ENCODE measurements at places on chromosomes 16 and 17.

DNA sequence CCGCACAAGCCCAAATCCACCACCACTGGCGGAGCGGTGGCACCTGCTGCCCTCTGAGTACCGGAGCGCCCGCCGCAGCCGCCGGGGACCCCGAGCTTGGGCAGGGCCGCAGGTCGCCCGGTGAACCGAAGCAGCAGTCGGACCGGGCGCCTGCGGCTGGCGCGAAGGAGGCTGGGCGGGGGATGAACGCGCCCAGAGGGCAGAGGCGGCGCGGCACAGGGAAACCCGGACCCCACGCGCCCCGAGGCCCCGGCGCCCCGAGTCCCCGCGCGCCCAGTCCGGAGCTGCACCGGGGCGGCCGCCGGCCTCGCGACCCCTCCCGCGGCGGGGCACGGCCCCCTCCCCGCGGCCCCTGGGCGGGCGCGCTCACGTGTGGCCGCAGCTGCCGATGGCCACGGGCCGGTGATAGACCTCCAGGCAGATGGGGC lies 393 bp downstream of the RNF166 start:
- no peak for DNase-seq
- peaks cover 5% of the 10 kb centered on the region for H3K36me3 ChIP-seq
- no peaks in the 10 kb centered on the region for H3K27me3 ChIP-seq
- peaks cover 48% of the 10 kb centered on the region for H3K4me1 ChIP-seq
- H3K4me3 ChIP-seq = peak overlapping the region; percentile 97

DNA sequence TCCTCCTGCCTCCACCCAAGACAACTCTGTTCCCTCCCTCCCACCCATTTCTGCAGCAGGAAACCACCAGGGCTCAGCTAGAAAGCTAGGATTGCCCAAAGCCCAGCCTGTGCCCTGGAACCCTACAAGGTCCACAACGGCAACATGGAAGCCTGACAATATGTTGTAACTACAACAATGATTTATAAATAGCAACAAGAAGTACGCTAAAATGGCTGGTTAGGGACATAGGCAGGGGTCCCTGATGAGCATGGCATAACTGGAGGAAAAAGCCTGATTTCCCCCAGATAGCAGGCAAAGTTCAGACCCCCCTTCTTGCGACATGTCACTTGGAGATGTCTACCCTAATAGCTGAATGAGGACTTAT lies 6.6 kb downstream of the ST3GAL2 start:
- no peaks in the 10 kb centered on the region for H3K27me3 ChIP-seq
- peaks cover 3% of the 10 kb centered on the region for H3K36me3 ChIP-seq
- H3K4me3 ChIP-seq = no peak overlapping the region
- peaks cover 45% of the 10 kb centered on the region for H3K4me1 ChIP-seq
- H3K27ac ChIP-seq = no peak overlapping the region

GRCh38 chr16:53449816-53450517 lies 15.7 kb downstream of the RBL2 start:
- H3K4me1 ChIP-seq = peaks cover 42% of the 10 kb centered on the region
- H3K4me3 ChIP-seq = peak overlapping the region; percentile 72
- DNase-seq = no peak
- peak overlapping the region; percentile 80 for H3K27ac ChIP-seq
- no peaks in the 10 kb centered on the region for H3K27me3 ChIP-seq

GRCh38 chr17:44708401-44709263 lies at the start of gene DBF4B:
DBF4B (plus strand) TSS chr17:44708665; CDS start chr17:44708821, 156 bp downstream.
- peaks cover 2% of the 10 kb centered on the region for H3K4me1 ChIP-seq
- DNase-seq = peak; percentile 60
- H3K4me3 ChIP-seq = no peak within 1 kb of the TSS
- H3K27me3 ChIP-seq = peaks cover 10% of the 10 kb centered on the region
- H3K27ac ChIP-seq = no peak within 1 kb of the TSS
- peaks cover 2% of the 10 kb centered on the region for H3K36me3 ChIP-seq

- H3K36me3 ChIP-seq = peaks cover 5% of the 10 kb centered on the region
- no peak overlapping the region for H3K27ac ChIP-seq
- H3K4me1 ChIP-seq = peaks cover 4% of the 10 kb centered on the region
- H3K27me3 ChIP-seq = peaks cover 39% of the 10 kb centered on the region
These were observed 15.2 kb downstream of the CD300LF start for GRCh38 chr17:74697515-74697914.

GRCh38 chr16:63921737-63922295 lies 1200.0 kb downstream of the CDH11 start:
- H3K4me1 ChIP-seq = no peaks in the 10 kb centered on the region
- H3K36me3 ChIP-seq = no peaks in the 10 kb centered on the region
- no peak for DNase-seq
- H3K27ac ChIP-seq = no peak overlapping the region
- H3K27me3 ChIP-seq = no peaks in the 10 kb centered on the region

DNA sequence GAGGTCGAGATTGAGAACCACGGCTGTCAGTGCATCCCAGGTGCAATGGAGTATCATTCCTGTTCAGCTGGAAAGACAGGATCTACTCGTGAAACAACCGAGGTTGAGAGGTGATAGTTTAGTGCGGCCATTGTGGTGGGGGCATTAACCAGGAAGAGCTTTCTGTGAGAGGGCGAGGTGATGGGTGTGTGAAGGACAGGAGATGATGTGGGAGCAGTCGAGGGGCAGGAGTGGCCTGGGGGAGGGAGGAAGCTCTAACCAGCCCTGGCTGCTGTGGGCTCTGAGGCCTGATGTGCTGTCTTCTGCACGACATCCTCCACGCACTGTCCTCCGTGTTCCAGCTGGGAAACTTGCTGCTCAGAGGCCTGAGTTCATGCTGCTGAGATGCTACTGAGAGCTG lies 22.0 kb downstream of the GOSR2 start:
- no peak overlapping the region for H3K27ac ChIP-seq
- peaks cover 1% of the 10 kb centered on the region for H3K36me3 ChIP-seq
- H3K4me1 ChIP-seq = peaks cover 15% of the 10 kb centered on the region
- no peak overlapping the region for H3K4me3 ChIP-seq
- no peaks in the 10 kb centered on the region for H3K27me3 ChIP-seq
- DNase-seq = no peak

DNA sequence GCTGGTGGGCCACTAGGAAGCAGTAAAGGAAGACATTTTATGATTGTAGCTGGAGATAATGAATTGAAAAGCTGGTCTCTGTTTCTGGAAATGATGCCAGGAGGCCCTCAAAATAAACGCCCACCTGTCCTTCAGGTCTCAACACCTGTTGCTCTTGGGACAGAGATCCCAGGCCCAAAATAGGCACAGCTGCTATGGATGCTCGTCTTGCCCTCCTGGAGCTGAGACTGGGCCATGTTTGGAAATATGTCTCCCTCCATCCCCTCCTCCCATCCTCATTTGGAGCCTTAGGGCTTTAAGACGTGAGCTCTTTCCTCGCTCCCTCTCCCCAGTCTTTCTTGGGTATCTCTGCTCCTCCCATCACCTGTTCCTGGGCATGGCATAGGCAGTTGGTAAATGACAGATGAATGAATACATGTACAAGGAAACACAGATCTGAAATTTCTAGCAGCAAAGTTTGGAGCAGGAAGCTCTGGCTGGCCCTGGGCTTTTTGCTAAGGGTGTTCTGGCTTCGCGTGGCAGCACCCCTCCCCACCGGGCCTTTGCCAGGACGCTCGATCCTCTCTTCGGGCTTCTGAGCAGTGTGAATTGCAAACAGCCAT lies 33.3 kb downstream of the MYH3 start:
- H3K4me1 ChIP-seq = no peaks in the 10 kb centered on the region
- peaks cover 15% of the 10 kb centered on the region for H3K27me3 ChIP-seq
- DNase-seq = no peak
- no peaks in the 10 kb centered on the region for H3K36me3 ChIP-seq
- H3K4me3 ChIP-seq = no peak overlapping the region

DNA sequence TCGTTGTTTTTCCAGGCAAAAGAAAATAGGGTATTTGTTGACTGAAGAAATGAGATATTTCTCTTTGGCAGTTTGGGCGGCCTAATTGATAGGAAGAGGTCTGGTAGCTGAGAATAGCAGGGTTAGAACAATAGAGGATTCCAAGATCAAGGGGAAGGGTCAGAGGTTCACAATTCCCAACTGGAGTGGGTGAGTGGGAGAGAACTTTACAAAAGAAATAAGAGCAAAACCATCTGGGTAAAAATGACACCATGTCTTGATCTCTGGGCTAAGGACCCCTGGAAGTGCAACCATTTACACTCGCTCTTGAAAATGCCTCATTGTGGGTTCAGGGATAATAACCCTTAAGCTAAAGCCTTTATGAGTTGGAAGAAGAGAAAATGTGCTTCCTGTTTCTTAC lies 180.5 kb downstream of the CDH13 start:
- no peak overlapping the region for H3K4me3 ChIP-seq
- no peaks in the 10 kb centered on the region for H3K36me3 ChIP-seq
- no peak overlapping the region for H3K27ac ChIP-seq
- H3K27me3 ChIP-seq = peaks cover 41% of the 10 kb centered on the region
- DNase-seq = no peak

- no peaks in the 10 kb centered on the region for H3K27me3 ChIP-seq
- peaks cover 2% of the 10 kb centered on the region for H3K36me3 ChIP-seq
- H3K27ac ChIP-seq = no peak overlapping the region
- DNase-seq = no peak
- H3K4me3 ChIP-seq = no peak overlapping the region
These were observed 29.0 kb downstream of the SMYD4 start for GRCh38 chr17:1800712-1801111.

DNA sequence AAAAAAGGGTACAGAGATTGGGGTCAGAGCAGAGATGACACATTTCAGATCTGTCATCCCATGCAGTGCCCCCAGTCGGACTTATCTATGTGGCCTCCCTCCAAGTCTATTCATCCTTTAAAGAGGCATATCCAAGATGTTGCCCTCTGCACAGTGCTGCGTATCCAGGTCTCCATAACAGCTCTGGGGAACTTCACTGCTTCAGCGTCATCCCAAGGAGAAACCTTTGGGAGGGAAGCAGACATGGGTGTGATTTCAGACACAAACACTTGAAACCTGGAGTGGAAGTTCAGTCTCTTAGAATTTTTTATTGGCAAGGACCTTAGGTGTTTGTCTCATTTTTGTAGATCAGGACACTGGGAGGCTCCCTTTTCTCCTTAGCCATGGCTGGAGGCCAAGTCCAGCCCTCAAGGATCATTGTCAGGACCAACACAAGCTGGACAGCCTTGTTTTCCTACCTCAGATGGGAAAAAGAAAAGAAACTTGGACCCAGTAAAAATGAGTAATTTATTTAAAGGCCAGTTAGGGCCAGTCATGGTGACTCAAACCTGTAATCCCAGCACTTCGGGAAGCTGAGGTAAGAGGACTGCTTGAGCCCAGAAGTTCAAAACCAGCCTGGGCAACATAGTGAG lies 23.9 kb upstream of the NLK start:
- H3K36me3 ChIP-seq = peaks cover 3% of the 10 kb centered on the region
- no peaks in the 10 kb centered on the region for H3K4me1 ChIP-seq
- H3K27me3 ChIP-seq = peaks cover 29% of the 10 kb centered on the region
- H3K27ac ChIP-seq = no peak overlapping the region
- DNase-seq = no peak

- H3K27me3 ChIP-seq = no peaks in the 10 kb centered on the region
- peak overlapping the region; percentile 94 for H3K4me3 ChIP-seq
- H3K27ac ChIP-seq = peak overlapping the region; percentile 97
- H3K4me1 ChIP-seq = peaks cover 71% of the 10 kb centered on the region
- H3K36me3 ChIP-seq = peaks cover 2% of the 10 kb centered on the region
These were observed 5.3 kb downstream of the ANKRD11 start for GRCh38 chr16:89484923-89485679.

- peak overlapping the region; percentile 37 for H3K27ac ChIP-seq
- H3K36me3 ChIP-seq = no peaks in the 10 kb centered on the region
- no peak overlapping the region for H3K4me3 ChIP-seq
- no peaks in the 10 kb centered on the region for H3K27me3 ChIP-seq
These were observed 7.9 kb upstream of the LLGL1 start for GRCh38 chr17:18217412-18218015.

DNA sequence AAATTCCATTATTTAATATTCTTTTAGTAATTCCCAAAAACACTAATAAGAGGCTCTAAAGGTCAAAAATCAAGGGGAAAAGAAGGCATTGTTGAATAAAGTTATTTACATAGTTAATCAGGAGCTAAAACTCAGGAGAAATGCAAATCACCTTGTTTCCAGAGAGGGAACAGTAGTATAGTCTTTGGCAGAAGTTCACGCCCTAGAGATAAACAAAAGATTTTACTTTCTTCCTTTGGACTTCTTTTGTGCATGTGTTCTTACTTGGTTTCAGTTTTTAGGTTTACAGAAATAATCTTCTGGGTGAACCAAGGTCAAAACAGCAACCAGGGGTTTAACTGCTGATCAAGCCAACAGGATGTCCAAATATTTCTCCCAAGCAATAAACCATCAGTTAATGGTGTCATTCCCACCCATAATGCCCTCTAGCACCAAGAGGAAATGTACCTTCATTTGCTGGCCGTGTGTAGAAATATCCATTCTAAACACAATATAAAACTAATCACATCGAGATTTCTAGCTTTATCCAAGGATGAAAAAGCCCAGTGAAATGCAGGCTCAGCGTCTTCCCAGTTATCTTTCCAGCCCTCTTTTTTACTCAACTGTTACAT lies 518.8 kb upstream of the SOX9 start:
- H3K4me3 ChIP-seq = no peak overlapping the region
- no peaks in the 10 kb centered on the region for H3K36me3 ChIP-seq
- H3K4me1 ChIP-seq = no peaks in the 10 kb centered on the region
- no peak for DNase-seq
- no peaks in the 10 kb centered on the region for H3K27me3 ChIP-seq

DNA sequence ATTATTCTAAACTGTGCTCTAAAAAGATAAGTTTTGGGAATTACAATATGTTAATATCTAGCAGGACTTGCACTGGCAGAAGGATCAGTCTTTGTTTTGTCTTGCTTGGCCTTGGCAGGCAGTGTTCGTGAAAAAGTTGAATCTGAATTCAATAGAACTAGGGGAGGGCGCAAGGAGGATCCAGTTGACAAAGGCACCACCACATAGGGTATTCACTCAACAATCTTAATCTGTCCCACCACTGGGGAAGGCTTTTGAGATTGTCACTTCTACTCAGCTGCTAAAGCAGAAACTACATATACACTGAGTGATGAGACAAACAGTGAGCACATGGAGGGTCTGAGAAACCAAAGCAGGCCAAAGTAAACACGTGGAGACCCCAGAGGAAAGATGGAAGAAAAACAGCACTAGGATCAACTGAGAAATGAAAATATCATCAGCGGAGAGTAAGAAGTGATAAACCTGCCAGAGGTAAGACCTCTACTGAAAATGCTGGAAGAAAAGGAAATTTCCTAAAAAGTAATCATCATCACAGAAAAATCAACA lies 2.4 kb downstream of the AMFR start:
- DNase-seq = no peak
- H3K36me3 ChIP-seq = no peaks in the 10 kb centered on the region
- H3K27ac ChIP-seq = peak overlapping the region; percentile 81
- H3K27me3 ChIP-seq = no peaks in the 10 kb centered on the region
- H3K4me3 ChIP-seq = peak overlapping the region; percentile 63
- peaks cover 33% of the 10 kb centered on the region for H3K4me1 ChIP-seq

DNA sequence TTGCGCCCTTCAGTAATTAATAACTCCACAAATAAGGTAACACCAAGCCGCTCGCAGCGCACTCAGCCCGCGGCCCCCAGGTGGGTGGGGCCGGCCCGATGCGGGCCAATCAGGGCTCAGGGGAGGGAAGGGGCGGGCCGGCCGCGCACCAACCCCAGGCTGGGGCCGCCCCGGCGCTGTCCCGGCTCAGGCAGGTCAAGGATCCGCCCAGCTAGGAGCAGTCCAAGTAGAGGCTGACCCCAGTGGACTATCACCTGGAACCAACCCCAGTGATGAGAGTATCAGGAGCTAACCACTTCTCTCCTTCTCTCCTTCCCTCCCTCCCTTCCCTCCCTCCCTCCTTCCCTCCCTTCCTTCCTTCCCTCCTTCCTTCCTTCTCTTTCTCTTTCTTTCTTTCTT lies 110.8 kb downstream of the C16orf78 start:
- DNase-seq = no peak
- no peaks in the 10 kb centered on the region for H3K4me1 ChIP-seq
- no peak overlapping the region for H3K4me3 ChIP-seq
- no peak overlapping the region for H3K27ac ChIP-seq
